Mesothelial cell of epicardium (in vitro differentiated cells): ENCODE measurements at places on chromosomes 5 and 9.

DNA sequence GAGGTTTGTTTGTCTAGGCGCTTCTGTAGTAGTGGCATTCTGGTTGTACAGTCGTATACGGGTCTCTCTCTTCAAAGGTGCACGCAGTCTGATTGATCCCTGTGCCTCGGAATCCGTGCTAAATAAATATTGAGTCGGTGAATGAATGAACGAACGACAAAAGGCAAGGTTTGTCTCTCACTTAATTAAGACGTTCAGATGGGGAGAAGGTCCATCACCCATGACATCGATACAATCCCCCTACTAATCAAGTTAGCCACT lies 500 bp upstream of the CREBRF start:
- no peak for DNase-seq

- no peak for DNase-seq
Measured at GRCh38 chr9:12817702-12818101, 42.9 kb downstream of the LURAP1L start.

DNA sequence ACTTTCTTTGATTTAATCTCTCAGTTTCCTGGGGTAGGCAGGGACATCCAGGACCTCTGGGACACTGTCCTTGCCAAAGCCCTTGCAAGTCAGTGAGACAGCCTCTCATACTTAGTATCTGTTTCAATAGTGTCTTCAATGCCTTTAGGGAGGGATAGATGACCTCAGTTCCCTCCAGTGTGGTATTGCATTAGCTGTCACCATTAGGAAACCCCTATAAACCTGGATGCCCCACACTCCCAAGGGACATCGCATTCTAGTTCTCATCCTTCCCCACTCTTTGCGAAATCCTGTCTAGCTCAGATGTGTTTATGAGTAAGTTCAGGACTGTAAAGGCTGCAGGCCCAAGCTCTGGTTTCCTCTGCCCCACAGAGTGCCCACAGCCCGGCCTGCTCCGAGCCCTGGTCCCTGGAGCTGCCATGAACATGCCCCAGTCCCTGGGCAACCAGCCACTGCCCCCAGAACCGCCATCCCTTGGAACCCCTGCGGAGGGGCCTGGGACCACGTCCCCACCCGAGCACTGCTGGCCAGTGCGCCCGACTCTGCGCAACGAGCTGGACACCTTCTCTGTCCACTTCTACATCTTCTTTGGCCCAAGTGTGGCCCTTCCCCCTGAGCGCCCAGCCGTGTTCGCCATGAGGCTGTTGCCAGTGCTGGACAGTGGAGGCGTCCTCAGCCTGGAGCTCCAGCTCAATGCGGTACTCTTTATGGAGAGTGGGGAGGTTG lies 13.2 kb downstream of the TMEM8B start:
- no peak for DNase-seq

DNA sequence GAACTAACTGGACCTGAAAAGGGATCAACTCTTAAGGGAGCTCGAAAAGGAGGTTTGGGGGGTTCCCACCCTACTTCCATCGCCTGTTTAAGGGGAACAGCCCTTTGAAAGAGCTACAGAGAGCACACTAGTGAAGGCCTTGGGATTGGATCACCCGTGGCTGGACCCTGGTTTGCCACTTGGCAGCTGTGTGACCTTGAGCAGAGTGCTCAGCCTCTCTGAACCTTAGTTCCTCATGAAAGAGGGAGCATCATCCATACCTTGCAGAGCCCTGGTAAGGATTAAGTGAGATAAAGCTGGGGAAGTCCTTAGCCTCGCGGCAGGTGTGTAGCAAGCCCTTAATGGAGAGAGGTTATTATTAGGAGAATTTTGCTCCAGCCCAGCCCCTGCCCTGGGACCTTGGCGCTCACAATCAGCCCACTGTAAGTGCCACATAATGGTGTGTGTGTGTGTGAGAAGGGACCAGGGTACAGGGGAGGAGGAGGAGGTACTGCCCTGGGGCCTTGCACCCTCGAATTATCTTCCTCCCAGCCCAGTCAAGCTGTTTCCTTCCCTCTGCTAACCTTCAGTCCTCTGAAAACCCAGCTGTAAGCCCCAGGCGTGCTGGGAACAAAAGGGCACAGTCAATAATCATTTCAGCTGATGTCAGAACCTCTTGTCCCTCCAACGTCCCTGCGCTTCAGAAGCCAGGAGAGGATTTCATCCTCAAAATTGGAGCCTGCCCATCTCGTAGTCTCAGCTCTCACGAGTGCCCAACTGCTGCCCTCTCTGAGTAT lies 42.9 kb downstream of the FOXI1 start:
- DNase-seq = no peak

DNA sequence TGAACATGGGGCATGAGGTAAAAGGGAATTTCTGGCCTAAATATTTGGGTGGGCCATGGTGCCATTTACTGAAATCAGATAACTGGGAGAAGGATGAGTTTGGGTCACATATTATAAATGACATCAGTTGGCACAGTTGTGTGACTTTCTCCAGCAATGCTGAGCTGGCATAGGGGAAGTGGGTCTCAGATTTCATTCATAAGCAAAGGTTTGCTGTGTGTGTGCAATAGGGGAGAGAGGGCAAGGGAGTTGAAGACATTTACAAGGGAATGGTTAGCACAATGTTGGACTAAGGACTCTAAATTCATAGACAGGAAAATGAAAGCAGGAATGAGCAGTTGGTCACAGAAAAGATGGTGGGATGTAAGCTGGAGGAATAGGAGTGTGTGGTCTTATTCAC lies 47.8 kb upstream of the KLF9 start:
- DNase-seq = no peak

DNA sequence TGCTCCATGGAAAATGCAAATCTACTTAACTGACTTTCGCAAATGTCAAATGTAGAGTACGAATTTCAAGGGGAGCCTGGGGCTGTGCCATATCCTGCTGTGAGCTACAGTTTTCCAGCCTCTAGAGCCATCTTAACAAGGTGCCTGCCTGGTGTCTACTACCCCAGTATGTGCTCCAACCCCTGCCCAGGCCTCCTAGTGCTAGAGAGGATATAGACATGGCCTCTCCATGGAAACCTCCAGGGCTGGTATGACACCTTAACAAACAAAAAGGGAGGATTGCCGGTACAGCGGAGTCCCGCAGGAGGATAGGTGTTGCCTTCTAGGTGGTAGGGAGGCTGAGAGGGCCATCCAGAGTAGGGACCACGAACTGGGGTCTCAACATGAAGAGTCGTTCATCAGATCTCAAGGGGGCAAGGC lies 13.6 kb upstream of the IL3 start:
- DNase-seq = no peak

DNA sequence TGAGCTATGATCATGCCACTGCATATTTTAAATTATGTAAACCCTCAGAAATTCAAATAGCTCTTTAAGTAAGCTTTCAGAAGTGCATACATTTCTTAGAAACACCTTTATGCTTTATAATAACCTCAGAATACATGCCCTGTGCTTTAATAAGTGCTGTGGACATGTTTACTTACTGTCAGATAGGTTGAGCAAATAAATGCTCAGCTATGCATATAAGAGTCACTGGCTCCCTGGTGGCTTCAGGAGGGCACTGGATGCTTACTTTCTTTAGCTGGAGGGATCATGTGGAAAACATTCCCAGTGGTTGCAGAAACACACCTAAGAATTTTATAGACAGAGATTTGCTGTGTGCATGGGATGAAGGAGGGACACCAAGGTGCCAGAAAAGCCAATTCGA lies 74.4 kb downstream of the PDE6A start:
- DNase-seq = no peak

DNA sequence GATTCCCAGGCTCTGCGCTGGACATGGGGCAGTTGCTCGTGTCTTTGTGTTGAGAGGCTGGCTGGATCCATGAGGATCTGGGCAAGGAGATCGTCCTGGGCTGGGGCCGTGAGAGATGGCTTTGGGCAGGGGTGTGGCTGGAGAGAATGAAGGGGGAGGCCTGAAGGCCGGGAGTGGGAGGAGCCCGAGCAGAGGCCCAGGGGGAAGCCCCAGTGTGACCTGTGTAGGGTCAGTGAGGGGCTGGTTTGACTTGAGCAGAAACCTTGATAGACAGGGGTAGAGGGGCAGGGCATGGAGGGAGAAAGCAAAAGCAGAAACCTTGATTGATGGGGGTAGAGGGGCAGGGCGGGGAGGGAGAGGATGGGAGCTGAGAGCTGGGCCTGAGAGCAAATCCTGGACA lies 54.4 kb upstream of the ASS1 start:
- no peak for DNase-seq

GRCh38 chr5:2123874-2124273 lies 241.1 kb upstream of the IRX4 start:
- no peak for DNase-seq

DNA sequence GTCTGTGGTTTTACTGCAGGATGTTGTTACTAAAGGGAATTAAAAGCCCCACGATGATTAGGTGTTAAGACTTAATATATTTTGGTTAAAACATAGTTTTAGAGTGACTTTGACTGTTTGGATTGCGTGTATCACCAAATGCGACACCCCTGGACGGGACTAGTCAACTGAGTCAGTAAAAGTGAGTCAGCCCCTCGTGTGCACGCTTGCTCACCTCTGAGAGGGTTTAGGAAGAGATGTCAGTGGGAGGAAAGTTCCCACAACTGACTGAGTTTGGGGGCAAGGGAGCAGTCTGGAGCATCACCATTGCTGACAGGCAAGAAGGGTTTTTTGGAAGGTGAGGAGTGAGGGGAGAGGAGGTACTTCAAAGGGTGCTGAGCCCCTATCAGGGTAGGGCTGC lies 14.4 kb upstream of the DMRT3 start:
- no peak for DNase-seq
